ENCODE measurements at places on chromosomes 2 and 18.

DNA sequence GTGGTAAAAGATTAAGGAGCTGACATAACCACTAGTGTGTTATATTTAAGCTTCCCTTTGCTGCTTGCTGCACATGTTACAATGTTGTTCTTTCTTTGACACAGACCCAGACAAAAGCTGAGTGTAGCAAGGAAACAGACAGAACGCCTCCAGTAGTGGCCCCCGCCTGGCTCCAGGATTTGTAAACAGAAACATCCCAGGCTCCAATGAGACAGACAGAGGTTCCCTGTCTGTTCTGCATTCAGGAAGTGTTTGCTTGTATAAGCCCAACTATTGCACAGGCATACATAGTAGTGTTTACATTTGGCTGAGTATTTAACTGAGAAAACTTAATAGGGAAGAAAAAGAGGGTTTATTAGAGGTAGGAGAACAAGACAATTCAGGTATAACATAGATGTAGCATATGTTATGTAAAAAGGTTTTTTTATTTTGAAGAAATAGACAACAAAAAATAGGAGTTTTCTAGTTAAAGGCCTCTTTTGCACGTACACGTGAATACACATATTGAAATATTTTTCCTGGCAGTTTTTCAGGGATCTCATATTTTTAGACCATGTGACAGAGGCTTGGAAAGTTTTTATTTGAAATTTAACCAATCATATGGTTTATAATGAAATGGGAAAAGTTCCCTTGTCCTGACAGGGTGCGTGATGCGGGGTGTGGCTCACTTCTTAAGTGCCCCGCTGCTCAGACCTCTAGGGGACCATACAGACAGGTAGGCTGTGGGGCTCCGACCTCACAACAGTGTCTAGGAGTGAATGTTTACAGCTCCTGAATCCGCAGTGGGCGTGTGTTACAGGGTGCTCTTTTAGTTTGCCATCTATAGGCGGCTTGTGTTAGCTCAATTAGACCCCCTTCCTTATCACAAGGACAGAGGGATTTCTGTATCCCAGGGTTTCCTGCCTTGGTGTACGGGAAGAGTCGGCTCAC lies 118.4 kb downstream of the BMPR2 start:
- no peak for DNase-seq

- no peak for DNase-seq
These were observed 191.0 kb downstream of the GRB14 start for GRCh38 chr2:164430166-164430783.

GRCh38 chr18:33745871-33746545 lies 168.0 kb downstream of the ASXL3 start:
- DNase-seq = peak; percentile 82

GRCh38 chr18:59268721-59269562 lies 4.3 kb downstream of the RAX start:
- no peak for DNase-seq

DNA sequence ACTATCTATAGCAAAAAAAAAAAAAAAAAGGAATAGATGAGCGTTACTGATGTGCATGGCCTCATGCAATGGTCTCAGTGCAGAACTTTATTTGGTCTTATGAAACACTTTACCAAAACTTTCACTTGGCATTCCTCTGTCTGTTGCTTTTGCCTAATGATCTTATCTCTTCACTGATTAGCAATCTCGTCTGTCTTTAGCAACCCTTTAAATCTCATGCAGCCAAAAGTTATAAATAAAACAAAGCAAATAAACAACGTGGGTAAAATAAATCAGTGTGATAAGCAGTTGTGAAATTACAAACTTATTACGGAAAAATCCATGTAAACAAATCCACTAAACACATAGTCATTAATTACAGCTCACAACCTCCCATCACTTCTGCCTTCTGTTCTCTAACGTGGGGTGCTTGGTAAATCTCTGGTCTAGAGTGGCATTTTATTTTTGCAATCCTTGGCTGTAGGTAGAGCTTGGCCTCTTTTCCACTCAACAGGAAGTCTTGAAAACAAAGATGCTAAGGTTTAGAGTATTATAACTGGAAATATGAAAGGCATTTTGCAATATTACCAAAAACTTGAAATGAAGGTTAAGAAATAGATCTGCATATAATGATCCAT lies 288.0 kb downstream of the AFF3 start:
- no peak for DNase-seq

DNA sequence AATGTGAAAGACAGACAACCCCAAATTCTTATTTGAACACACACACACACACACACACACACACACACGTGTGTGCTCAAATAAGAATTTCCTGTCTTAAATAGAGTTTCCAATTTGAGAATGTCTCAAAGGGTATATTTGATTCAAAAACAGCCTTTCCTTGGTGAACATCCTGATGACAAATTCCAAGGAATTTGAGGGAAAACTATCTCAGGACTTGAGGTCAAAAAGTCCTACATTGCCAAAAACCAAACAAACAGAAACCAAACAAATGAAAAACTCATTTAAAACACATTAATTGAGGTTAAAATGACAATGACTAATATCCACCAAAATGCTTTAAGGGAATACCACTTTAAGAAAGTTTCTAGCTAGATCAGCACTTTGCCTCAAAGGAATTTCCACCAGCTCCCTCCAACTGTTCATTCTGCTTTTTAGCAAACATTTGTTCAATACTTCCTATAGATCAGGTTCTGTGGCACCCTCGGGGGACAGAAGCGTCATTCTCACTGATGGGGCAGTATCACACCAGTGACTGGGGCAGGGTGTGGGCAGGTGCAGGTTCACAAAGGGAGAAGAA lies 232.1 kb upstream of the TRIB2 start:
- no peak for DNase-seq

DNA sequence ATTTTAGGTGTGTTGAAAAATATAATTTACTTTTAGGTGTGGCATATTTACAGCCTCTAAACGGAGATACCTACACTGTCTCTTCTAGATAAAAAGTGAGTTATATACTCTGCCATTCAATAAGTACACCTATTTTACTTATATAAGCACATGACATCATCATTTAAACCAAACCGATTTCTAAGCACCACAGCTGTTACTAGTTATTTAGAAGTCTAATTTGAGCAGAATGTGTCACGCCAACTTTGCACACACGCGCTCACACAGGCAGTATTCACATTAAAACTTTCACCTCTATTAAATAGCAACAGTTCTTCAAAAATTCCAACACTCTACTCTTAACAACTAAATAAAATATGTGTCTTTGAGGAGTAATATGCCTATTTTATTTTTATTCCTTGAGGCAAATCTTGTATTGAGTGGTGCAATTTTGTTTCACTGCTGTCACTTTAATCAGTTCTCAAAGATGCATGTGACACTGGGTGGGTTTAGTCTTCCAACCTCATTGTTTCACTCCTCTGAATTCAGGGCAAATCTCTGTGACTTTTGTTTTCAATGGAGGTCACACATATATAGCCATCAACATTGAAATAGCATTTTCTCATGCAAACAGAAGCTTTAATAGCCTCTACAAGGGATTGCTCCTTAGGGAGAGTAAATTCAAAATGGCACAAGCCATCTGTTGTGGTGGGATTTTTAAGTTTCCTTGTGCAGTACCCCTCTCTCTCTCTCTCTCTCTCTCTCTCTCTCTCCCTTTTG lies 721.0 kb downstream of the PLCL1 start:
- DNase-seq = no peak
